ENCODE measurements at places on chromosomes 3 and 15.

- no peak for DNase-seq
Observed at GRCh38 chr3:98388147-98388546, 2.3 kb upstream of the OR5K3 start.

- no peak for DNase-seq
Observed at GRCh38 chr3:122496508-122496907, 18.2 kb downstream of the KPNA1 start.

- DNase-seq = no peak
Observed at GRCh38 chr15:57797110-57797509, 90.6 kb downstream of the POLR2M start.

GRCh38 chr3:16406166-16406565 lies 107.3 kb downstream of the RFTN1 start:
- DNase-seq = no peak

- DNase-seq = no peak
Observed at GRCh38 chr3:9398700-9399336, 1.4 kb downstream of the SETD5 start.

GRCh38 chr3:195140816-195141793 lies 129.9 kb downstream of the XXYLT1 start:
- no peak for DNase-seq

DNA sequence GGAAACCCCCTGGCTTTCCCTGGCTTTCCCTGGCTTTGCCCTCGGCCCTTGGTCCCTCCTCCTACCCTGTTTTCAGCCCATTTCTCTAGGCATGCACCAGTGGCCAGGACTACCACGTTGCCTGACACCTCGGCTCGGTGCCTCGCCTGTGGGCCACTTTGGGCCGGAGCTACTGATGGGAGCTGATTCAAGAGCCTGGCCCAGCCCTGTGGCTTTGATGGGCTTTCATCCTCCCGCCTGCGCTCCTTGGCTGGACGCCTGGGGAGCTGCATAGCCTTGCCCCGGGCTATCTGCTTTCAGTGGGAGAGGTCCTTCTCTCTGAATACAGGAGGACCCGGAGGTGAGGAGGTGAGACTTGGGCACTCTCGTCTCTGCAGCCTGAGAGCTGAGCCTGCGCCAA lies 192.7 kb upstream of the HES1 start:
- no peak for DNase-seq

DNA sequence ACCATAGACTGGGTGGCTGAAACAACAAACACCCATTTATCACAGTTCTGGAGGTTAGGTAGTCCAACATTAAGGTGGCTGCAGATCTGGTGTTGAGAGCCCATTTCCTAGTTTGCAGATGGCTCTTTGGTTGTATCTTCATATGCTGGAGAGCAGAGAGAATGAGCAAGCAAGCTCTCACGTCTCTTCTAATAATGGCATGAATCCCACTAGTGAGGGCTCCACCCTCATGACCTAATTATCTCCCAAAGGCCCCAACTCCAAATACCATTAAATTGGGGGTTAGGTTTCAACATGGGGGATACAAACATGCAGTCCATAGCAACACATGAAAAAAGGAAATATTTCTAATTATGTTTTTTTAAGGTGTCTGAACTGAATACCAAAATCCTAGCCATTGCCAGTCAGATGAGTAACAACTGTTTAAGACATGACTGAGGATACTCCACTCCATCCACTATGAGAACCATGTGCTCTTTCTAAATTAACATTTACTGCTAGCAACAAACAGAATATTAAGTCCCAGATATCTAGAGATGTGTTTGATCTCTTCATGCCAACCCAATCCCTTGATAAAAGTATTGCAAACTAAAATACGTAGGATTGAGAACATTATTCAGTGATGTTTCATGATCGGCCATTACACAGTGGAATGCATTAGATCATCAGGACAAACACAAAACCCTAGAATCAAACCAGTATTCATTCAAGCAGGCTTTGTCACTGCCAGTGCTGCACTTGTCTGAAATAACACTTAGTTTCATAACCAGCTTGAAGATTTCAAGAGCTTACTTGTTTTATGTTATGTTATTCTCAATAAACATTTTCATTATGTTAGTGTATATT lies 340.3 kb downstream of the SLC9A9 start:
- no peak for DNase-seq

GRCh38 chr15:63083044-63083443 lies 38.6 kb upstream of the LACTB start:
- DNase-seq = no peak

DNA sequence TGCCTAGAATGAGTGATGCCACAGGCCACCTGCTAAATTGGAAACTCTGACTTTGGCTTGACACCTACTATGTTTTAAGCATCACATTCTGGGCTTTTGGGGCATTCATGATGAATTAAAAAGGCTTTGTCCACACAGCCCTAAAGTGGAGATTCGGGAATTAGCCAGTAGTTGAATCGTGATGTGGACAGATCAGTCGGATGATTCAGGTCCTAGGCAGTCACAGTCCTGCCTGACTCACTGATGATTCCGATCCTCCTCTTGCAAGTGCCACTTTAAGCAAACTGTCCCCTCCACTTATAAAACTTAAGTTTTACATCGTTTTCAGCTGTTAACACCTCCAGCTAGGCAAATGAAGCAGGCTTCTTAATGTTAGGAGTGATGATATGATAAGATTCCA lies 75.3 kb downstream of the SYNPR start:
- no peak for DNase-seq

DNA sequence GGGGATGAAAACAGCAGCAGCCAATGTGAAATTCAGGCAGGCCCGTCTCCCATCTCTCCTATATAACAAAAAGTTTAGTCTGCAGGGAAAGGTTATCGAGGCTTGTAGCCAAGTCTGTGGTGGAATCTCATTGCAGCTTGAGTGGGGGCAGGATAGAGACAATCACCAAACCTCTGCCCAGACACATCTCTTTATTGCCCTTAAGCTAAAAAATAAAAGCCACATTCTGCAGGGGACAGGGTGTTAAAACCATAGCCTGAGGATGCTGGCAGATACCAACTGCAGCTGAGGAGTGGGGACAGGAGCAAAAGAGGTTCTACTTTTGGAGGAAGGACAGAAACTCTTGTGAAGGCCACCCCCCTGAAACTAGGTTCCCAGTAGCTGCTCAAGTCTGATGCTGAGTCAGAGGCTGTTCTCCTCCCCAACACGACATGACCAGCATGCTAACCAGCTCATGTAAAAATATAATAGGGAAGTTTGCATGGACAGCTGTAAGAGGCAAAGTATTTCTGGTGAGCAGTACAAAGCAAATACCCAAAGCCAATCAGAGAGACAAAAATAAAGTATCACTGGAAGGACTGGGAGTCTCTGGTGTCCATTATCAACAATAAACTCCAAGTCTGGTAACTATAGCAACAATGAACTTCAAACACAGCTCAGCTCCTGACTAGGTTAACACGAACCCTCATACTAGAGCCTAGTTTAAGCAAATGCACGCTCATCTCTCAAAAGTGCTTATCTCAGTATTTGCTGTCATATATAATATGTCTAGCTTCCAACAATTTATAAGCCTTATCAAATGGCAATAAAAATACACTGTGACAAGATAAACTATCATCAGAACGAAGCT lies 362.2 kb upstream of the SLCO3A1 start:
- no peak for DNase-seq

DNA sequence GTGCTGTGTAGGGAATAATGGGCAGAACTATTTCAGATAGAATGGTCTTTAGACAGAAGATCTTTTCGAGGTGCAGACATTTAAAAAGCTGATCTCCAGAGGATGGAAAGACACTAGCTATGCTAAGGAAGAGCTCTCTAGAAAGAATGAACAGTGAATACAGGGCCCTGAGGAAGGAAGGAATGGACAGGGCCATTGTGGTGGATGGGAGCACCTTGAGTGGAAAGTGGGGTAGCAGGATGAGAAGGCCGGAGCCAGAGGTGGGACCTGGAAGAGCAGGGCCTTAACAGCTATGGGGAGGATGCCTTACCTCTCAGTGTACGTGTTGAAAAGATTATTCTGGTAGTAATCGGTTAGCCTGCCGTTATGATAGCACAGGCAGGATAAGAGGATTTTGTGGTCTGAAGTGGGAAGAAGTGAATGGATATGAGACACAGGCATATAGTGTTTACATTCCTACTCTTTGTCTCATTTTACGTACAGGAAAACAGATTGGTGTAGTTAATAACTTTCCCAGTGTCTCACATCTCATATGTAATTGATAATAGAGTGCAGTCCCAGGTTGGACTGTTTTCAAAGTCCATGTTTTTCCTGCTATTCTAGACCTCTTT lies 172.4 kb downstream of the KLHL25 start:
- DNase-seq = no peak

GRCh38 chr3:44421280-44421679 lies 56.2 kb downstream of the ZNF445 start:
- DNase-seq = no peak

GRCh38 chr3:53224536-53224935 lies 31.3 kb downstream of the TKT start:
- DNase-seq = no peak

- DNase-seq = no peak
Observed at GRCh38 chr3:49412632-49413337, 562 bp downstream of the TCTA start.

GRCh38 chr3:194675081-194675640 lies 3.2 kb upstream of the LSG1 start:
- DNase-seq = no peak

GRCh38 chr3:14652-15051 lies 181.9 kb upstream of the CHL1 start:
- DNase-seq = no peak
